Calu3 (cell line): ENCODE measurements at places on chromosomes 1 and 21. TPM values are rescaled to one million over a fixed set of nuclear protein-coding genes. Genes with fewer than 3 reads are reported as not detected.
A peak's percentile ranks its signal among the peaks of the same experiment; 100 is the strongest.

GRCh38 chr1:206117151-206117948, at the start of gene AVPR1B:
AVPR1B (minus strand) TSS chr1:206117388; CDS start chr1:206116890, 498 bp downstream.
- no peaks in the 10 kb centered on the region for H3K36me3 ChIP-seq
- peak; percentile 64 for DNase-seq
- peak within 1 kb of the TSS; percentile 11 for H3K27ac ChIP-seq
- H3K4me3 ChIP-seq, result peak within 1 kb of the TSS; percentile 57
- H3K4me1 ChIP-seq, result peaks cover 42% of the 10 kb centered on the region

- H3K27ac ChIP-seq, result no peak overlapping the region
- no peaks in the 10 kb centered on the region for H3K27me3 ChIP-seq
- no peak for DNase-seq
Observed at GRCh38 chr1:25848531-25848930, 10.7 kb downstream of the AUNIP start.

GRCh38 chr1:41662765-41663437, 178.4 kb upstream of the EDN2 start:
- no peak overlapping the region for H3K27ac ChIP-seq
- DNase-seq, result peak; percentile 48
- H3K36me3 ChIP-seq, result peaks cover 13% of the 10 kb centered on the region
- H3K27me3 ChIP-seq, result peaks cover 14% of the 10 kb centered on the region
- peak overlapping the region; percentile 85 for H3K4me3 ChIP-seq
- peaks cover 38% of the 10 kb centered on the region for H3K4me1 ChIP-seq

- H3K4me1 ChIP-seq, result no peaks in the 10 kb centered on the region
- DNase-seq, result no peak
- no peaks in the 10 kb centered on the region for H3K36me3 ChIP-seq
- H3K27me3 ChIP-seq, result no peaks in the 10 kb centered on the region
- H3K4me3 ChIP-seq, result no peak overlapping the region
Observed at GRCh38 chr1:164256456-164256855, 302.5 kb upstream of the PBX1 start.

GRCh38 chr1:4488018-4488417, 166.4 kb upstream of the AJAP1 start:
- DNase-seq, result no peak
- H3K27me3 ChIP-seq, result no peaks in the 10 kb centered on the region
- no peaks in the 10 kb centered on the region for H3K4me1 ChIP-seq
- H3K36me3 ChIP-seq, result no peaks in the 10 kb centered on the region
- no peak overlapping the region for H3K27ac ChIP-seq

GRCh38 chr21:33025489-33026442, at the start of gene OLIG2:
OLIG2 (plus strand) TSS chr21:33025935; CDS start chr21:33026863, 928 bp downstream.
- H3K27me3 ChIP-seq, result peaks cover 83% of the 10 kb centered on the region
- no peaks in the 10 kb centered on the region for H3K36me3 ChIP-seq
- no peak within 1 kb of the TSS for H3K27ac ChIP-seq
- no peak within 1 kb of the TSS for H3K4me3 ChIP-seq
- H3K4me1 ChIP-seq, result no peaks in the 10 kb centered on the region

Gene LIN28A
- not detected in 2 replicates for total RNA-seq

Gene NAV1
- total RNA-seq, result 13.1 and 24.8 TPM in 2 replicates

Gene TMEM52
- 0.64 and 1.1 TPM in 2 replicates for total RNA-seq

Gene SRGAP2C
- 19.9 and 22.6 TPM in 2 replicates for total RNA-seq

Gene NSL1
- 41.0 and 47.2 TPM in 2 replicates for total RNA-seq

Gene OR2G6
- total RNA-seq, result not detected in 2 replicates
